Osteoblast (primary cell): ENCODE measurements at places on chromosomes 5 and 9. TPM values are rescaled to one million over a fixed set of nuclear protein-coding genes. Genes with fewer than 3 reads are reported as not detected.

Gene ZNF169
- total RNA-seq: 4.0 and 5.9 TPM in 2 replicates

GRCh38 chr5:55836191-55836590 is 15.0 kb upstream of the IL31RA start:
- no peak for DNase-seq

Gene PTGR1
- total RNA-seq: 55.1 and 62.6 TPM in 2 replicates

GRCh38 chr5:150458802-150459557 is 9.4 kb upstream of the RPS14 start:
- DNase-seq: peak; percentile 95

GRCh38 chr5:134028496-134028895 is 23.7 kb upstream of the VDAC1 start:
- peak; percentile 55 for DNase-seq

DNA sequence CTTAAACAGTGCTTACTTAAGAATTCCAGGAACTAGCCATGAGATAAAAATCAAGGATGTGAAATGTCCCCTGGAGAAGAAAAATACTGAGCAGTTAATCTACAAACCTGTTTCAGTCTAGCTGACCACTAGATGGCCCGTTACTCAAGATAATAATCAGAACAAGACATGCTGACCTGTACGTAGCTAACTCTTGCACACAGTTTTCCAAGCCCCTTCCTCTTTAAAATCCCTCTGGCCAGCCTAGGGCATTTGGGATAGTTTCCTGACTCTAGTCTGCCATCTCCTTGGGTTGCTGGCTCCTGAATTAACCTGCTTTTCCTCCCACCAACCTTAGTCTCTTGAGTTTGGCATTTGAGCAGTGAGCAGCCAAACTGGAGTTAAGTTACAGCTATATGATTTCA is 59.2 kb upstream of the TRAF1 start:
- DNase-seq: no peak

DNA sequence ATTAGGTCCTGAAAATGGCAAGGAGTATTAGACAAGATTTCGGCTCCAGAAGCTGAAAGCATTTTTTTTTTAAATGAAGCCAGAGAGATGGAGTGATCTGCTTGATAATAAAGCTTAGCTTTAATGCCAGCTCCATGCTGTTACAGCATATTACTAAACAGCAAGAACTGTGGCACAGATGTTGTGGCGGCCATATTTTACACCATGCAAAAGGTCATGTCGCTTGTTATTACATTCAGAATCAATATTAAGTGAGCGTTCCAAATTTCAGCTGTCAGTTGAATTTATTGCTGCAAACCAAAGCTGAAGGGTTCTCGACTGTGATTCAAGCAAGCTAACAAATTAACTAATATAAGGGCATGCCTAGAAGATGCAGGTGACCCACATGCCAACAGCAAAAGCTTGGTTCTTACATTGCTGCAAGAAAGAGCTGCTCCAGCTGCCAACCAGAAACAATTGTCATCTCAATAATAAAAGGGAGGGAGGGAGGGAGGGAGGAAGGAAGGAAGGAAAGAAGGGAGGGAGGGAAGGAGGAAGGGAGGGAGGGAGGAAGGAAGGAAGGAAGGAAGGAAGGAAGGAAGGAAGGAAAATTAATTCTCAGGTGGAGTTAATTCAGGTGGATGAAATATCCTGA is 517.7 kb upstream of the WWC1 start:
- no peak for DNase-seq

Gene ZFP2
- total RNA-seq: 1.2 and 1.4 TPM in 2 replicates

GRCh38 chr5:158753354-158753753 is 346.4 kb downstream of the EBF1 start:
- DNase-seq: no peak

GRCh38 chr9:112029921-112030444 is 133.4 kb downstream of the UGCG start:
- DNase-seq: no peak

DNA sequence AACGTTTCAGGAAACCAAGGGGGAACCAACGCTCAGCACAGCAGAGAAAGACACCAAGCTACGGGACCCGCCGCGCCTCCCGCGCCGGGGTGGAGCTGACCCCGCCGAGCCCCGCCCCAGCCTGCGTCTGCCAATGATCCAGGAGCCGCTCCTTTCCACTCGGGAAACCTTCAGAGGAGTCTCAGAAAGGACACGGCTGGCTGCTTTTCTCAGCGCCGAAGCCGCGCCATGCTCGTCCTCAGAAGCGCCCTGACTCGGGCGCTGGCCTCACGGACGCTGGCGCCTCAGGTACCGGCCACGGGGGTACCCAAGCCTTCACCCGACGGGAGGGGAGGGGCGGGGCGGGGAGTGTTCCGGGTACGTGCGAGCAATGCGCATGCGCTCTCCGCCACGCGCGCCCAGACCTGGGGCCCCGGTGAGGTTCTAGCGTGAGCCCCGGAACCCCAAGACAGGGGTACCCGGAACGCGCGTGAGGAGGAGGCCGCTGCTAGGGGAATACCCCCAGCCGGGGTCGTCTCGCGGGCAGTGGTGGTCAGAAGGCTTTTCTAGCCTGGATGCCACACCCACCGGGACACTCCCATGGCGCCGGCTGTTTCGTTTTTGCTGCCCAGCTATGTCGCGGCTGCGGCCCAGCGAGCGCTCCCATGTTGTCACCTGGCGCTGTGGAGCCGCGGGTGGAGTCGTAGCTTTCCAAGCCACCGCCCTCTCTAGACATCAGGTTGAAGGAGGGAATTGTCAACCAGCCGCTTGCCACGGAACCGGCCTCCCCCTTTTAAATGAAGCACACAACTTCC is at the start of gene NIPSNAP3A:
Gene NIPSNAP3A (plus strand): TSS at position 119 of the 794 bp plus-strand sequence. CDS start 110 bp downstream, at position 229.
- DNase-seq: peak; percentile 90
